Tibial nerve (tissue), 4 donors: ENCODE measurements at places on chromosomes 4 and X. TPM values are rescaled to one million over a fixed set of nuclear protein-coding genes. Genes with fewer than 3 reads are reported as not detected.

- no peak overlapping the region for H3K27ac ChIP-seq
- H3K4me3 ChIP-seq: no peak overlapping the region
- no peak for DNase-seq
- no peaks in the 10 kb centered on the region for H3K27me3 ChIP-seq
Observed at GRCh38 chrX:13254076-13254785, 65.6 kb downstream of the ATXN3L start.

- no peaks in the 10 kb centered on the region for H3K36me3 ChIP-seq
- no peak overlapping the region for H3K27ac ChIP-seq
- no peak overlapping the region for H3K4me3 ChIP-seq
Observed at GRCh38 chrX:121128925-121129877, 81.8 kb downstream of the GLUD2 start.

GRCh38 chrX:28920153-28920943 lies 333.1 kb downstream of the IL1RAPL1 start:
- DNase-seq: no peak
- H3K27me3 ChIP-seq: no peaks in the 10 kb centered on the region

DNA sequence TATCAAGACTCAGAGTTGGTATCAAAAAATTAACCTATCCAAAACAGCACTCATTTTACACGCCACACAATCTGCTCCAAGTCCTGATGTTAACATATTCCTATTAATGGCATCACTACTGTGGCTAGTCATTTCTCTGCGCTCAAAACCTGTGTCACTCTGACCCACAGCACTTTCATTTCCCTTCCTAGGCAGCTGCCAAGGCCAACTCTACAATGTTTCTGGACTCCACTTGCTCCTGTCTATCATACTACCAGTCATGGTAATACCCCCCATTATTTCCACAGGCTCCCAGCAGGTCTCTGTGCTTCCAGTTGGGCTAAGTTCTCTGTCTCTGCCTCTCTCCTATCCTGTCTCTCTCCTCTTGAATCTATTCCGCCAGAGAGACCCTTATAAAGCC lies 323.6 kb downstream of the NR3C2 start:
- no peak overlapping the region for H3K4me3 ChIP-seq
- H3K27me3 ChIP-seq: no peaks in the 10 kb centered on the region
- H3K36me3 ChIP-seq: peaks cover 42% of the 10 kb centered on the region
- H3K4me1 ChIP-seq: no peaks in the 10 kb centered on the region
- no peak for DNase-seq
- no peak overlapping the region for H3K27ac ChIP-seq

DNA sequence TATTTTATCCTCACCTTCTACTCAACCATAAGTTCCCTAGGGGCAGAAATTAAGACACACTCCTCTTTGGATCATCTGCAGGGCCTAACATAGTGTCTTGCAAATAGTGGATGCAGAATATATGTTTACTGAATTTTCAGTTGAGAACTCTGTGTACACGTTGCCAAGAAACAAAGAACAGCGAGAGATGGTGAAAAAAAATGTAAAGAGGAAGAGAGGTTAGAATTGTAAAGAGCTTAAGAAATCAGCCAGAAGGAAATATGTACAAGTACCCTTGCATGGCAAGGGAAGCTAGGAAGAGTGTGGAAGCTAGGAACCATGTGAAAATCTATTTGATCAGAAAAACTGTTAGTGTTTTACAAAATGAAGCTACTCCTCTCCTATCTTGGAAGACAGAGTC lies 431.0 kb downstream of the SMARCA1 start:
- no peaks in the 10 kb centered on the region for H3K36me3 ChIP-seq
- no peak overlapping the region for H3K27ac ChIP-seq
- no peak overlapping the region for H3K4me3 ChIP-seq
- no peaks in the 10 kb centered on the region for H3K27me3 ChIP-seq

GRCh38 chr4:153527690-153528089 lies 61.5 kb downstream of the TMEM131L start:
- no peaks in the 10 kb centered on the region for H3K27me3 ChIP-seq
- no peak overlapping the region for H3K27ac ChIP-seq
- H3K36me3 ChIP-seq: no peaks in the 10 kb centered on the region
- H3K4me3 ChIP-seq: no peak overlapping the region
- peaks cover 47% of the 10 kb centered on the region for H3K4me1 ChIP-seq

GRCh38 chr4:26871611-26872010 lies 11.0 kb downstream of the STIM2 start:
- H3K4me3 ChIP-seq: no peak overlapping the region
- DNase-seq: no peak
- H3K27ac ChIP-seq: no peak overlapping the region
- H3K27me3 ChIP-seq: no peaks in the 10 kb centered on the region

GRCh38 chr4:169723207-169723965 lies 34.4 kb downstream of the HPF1 start:
- H3K36me3 ChIP-seq: peaks cover 32% of the 10 kb centered on the region
- no peak overlapping the region for H3K4me3 ChIP-seq
- DNase-seq: no peak

DNA sequence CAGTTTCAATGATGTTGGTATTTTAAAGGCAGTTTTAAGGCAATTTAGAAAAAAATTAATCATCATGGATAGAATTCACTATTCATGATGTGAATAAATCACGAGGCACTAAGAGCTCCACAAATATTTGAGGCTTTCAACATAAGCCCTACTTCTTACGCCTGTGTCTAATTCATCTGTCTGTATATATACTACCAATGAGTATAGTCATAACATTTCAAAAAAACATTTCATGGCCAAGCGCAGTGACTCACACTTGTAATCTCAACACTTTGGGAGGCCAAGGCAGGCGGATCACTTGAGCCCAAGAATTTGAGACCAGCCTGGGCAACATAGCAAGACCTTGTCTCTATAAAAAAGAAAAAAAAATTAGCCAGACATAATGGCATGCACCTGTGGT lies 56.5 kb downstream of the FBXL5 start:
- DNase-seq: no peak
- no peak overlapping the region for H3K4me3 ChIP-seq
- H3K36me3 ChIP-seq: no peaks in the 10 kb centered on the region
- H3K4me1 ChIP-seq: no peaks in the 10 kb centered on the region
- no peak overlapping the region for H3K27ac ChIP-seq

DNA sequence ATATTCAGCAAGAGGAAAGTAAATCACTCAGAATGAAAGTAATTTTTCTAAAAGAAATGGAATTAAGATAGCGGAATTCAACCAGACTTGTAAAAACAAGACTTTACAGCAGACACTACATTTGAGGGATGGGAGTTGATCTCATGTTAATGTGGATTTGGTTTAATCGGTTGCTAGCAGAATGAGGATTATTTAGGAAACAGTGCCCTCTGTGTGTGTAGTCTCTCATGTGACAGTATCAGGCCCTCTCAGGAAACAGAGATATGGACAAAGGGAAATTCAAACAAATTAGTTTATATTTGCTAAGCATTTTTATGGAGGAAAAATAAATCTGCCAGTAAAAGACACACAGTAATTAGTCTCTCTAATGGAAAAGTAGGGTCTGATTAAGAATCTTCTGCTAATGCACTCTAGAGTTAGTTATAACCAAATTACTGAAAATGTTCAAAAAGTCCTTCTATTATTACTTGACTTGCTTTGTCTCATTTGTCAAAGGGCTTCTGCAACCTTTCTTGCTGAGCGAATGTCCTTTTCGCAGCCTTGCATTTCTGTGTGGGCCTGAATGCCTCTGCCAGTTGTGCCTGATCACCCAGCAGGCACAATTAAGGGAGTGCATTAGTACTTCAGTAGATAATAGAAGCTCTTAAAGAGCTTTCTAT lies 1282.3 kb upstream of the TENM3 start:
- no peaks in the 10 kb centered on the region for H3K27me3 ChIP-seq
- no peak overlapping the region for H3K4me3 ChIP-seq
- no peaks in the 10 kb centered on the region for H3K4me1 ChIP-seq
- DNase-seq: no peak

DNA sequence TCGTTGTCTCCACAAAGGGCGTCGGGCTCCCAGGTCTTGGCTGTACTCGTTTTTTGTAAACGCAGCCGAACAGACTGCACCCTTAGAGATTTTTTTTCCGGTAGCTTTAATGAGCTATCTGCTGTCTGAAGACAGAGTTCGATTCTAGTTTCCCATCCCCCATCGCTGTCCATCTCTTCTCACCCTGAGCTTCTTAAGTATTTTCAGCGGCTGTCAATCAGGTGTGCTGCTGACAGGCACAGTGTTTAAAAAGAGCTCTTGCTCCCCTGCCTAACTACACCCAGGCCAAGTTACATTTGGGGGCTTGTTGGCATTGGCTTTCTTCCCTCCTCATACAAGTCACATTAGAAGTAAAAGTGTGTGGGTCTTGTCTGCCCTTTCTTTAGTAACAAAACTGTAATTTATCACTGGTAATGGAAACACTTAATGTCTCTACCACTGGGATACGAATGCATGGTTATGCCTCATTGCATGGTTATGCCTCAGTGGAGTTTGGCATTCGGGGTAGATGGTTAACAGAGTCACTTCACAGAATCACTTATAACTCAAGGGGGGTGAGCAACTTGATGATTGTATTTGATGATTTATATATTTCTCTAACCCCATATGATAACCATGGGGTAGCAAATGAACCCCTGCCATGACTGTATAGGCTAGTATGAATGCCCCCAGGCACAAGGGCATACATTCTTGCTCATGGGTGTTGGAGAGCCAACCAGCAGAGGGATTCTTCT lies 1.4 kb upstream of the ARHGAP6 start:
- no peaks in the 10 kb centered on the region for H3K27me3 ChIP-seq
- DNase-seq: no peak
- H3K4me1 ChIP-seq: peaks cover 24% of the 10 kb centered on the region
- H3K27ac ChIP-seq: no peak overlapping the region

DNA sequence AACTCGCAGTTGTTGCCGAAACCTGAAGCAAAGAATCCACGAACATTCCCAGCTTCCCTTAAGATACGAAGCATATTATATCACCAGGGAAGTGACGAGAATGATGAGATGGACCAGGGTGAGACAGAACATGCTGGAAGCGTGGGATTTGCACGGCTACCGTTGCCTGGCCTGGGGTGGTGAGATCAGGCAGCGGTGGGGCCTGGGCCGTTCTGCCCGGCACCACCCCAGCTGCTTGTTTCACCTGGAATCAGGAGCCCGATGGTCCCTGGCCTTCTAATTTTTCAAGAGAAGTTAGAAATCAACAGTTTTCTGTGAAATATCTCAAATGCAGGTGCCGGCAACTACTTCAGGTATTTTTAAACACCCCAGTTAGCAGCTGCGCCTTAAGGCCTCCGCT lies 5.7 kb downstream of the CLDN22 start:
- DNase-seq: no peak
- peaks cover 47% of the 10 kb centered on the region for H3K36me3 ChIP-seq
- H3K27me3 ChIP-seq: no peaks in the 10 kb centered on the region

DNA sequence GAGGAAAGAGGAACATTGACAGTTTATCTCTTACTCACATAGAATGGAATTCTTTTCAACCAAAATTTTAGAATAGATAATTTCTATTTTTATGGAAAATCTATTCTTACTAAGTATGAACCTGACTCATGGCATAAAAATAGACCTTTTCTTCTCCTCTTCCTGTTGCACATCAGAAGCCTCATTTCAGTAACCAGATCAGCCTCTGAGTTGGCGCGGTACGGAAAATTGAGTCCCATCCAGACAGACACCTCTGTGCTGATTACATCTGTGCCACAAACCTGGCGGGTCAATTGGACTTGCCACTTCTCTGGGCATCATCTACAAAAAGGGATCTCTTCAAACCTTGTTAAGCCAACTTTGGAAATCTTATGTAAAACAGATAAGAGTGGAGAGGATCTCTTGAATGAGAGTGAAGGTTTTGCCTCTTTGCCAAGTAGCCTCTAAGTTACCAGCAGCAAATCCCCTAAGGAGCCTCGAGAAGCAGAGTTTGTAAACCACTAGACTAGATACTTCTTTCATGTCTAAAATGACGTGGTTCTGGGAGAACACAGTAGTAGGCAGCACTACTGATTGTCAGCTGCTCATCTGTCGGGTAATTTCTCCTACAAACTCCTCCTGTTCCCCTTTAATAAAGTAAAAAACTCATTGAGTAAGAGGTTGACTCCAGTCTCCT lies 37.4 kb downstream of the TENM3 start:
- H3K27ac ChIP-seq: no peak overlapping the region
- DNase-seq: no peak
- H3K27me3 ChIP-seq: no peaks in the 10 kb centered on the region
- H3K4me3 ChIP-seq: no peak overlapping the region
- H3K4me1 ChIP-seq: no peaks in the 10 kb centered on the region

GRCh38 chr4:185165605-185166063 lies 22.6 kb downstream of the SLC25A4 start:
- H3K4me3 ChIP-seq: no peak overlapping the region
- no peak for DNase-seq
- H3K36me3 ChIP-seq: peaks cover 8% of the 10 kb centered on the region
- H3K27ac ChIP-seq: no peak overlapping the region

DNA sequence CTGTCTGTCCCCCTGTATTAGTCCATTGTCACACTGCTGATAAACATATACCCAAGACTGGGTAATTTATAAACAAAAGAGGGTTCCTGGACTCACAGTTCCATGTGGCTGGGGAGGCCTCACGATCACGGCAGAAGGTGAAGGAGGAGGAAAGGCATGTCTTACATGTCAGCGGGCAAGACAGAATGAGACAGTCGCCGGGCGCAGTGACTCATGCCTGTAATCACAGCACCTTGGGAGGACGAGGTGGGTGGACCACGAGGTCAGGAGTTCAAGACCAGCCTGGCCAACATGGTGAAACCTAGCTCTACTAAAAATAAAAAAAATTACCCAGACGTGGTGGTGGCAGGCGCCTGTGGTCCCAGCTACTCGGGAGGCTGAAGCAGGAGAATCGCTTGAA lies 24.7 kb downstream of the IL3RA start:
- DNase-seq: no peak
- no peak overlapping the region for H3K4me3 ChIP-seq
- no peak overlapping the region for H3K27ac ChIP-seq
- H3K27me3 ChIP-seq: no peaks in the 10 kb centered on the region
- H3K36me3 ChIP-seq: peaks cover 3% of the 10 kb centered on the region
- no peaks in the 10 kb centered on the region for H3K4me1 ChIP-seq

DNA sequence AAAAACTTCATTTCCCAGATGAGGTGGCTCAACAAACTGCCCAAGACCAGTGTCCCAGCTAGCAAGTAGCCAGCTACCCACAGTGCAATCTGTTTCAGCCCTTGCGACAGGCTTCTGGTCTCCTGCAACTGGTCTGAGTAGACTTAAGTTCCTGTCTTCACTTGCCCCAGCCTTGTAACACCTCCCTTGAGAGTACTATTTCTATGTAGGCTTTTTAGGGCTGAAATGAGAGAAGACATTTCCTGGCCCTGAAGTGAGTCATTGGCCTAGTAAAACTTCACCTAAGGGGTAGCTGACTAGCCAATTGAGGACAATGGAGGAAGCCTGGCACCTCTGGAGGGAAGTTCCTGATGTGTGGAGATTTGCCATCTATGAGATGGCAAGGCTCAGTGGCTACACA lies 80.1 kb upstream of the STIM2 start:
- H3K27me3 ChIP-seq: no peaks in the 10 kb centered on the region
- H3K36me3 ChIP-seq: peaks cover 29% of the 10 kb centered on the region
- H3K4me1 ChIP-seq: no peaks in the 10 kb centered on the region
- DNase-seq: no peak

DUX4 gene
- not detected for total RNA-seq

AMOT gene
- total RNA-seq: 22.0 TPM

SLC16A2 gene
- total RNA-seq: 9.2 TPM

TGIF2LX gene
- total RNA-seq: not detected

IL1RAPL1 gene
- 8.2 TPM for total RNA-seq

CLDN34 gene
- total RNA-seq: not detected

GABRG1 gene
- total RNA-seq: 2.1 TPM
